Cardiac septum (tissue), 1 donor: ENCODE measurements at places on chromosomes 1 and 21.

GRCh38 chr1:219066631-219067349, 106.9 kb upstream of the LYPLAL1 start:
- no peak for DNase-seq

DNA sequence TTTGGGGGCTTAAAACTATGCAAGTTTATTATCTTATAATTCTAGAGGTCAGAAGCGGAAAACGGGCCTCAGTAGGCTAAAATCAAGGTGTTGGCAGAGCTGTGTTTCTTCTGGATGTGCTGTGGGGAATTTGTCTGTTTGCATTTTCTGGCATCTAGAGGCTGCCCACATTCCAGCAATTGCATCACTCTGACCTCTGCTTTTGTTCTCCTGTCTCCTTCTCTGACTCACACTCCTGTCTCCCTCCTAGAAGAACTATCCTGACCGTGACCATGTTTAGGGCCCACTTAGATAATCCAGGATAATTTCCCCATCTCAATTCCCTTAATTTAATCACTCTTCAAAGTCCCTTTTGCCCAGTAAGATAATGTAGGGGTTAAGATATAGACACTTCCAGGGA, 127.4 kb upstream of the DEPDC1 start:
- DNase-seq, result no peak

GRCh38 chr1:205595861-205596260, 36.0 kb downstream of the ELK4 start:
- no peak for DNase-seq

- DNase-seq, result no peak
Measured at GRCh38 chr1:236168716-236169429, 26.5 kb downstream of the GPR137B start.

GRCh38 chr1:25501235-25502058, 42.0 kb upstream of the LDLRAP1 start:
- no peak for DNase-seq

- DNase-seq, result no peak
Measured at GRCh38 chr21:36948686-36949085, 17.8 kb downstream of the HLCS start.

GRCh38 chr1:192878249-192878648, 69.4 kb downstream of the RGS2 start:
- no peak for DNase-seq

DNA sequence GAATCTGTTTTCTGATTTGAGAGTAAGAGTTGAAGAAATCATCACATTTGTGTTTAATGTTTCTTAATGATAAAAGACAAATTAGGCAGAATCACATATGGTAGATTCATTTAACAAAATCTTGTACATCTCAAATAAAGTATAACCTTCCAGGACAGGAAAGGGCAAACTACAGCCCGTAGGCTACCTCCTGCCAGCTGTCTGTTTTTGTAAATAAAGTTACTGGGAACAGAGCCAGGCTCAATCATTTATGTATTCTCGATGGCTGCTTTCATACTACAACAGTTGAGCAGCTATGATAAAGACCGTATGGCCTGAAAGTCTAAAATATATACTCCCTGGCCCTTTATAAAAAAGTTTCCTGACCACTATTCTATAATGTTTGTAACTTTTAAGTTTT, 204.1 kb downstream of the COL24A1 start:
- no peak for DNase-seq

DNA sequence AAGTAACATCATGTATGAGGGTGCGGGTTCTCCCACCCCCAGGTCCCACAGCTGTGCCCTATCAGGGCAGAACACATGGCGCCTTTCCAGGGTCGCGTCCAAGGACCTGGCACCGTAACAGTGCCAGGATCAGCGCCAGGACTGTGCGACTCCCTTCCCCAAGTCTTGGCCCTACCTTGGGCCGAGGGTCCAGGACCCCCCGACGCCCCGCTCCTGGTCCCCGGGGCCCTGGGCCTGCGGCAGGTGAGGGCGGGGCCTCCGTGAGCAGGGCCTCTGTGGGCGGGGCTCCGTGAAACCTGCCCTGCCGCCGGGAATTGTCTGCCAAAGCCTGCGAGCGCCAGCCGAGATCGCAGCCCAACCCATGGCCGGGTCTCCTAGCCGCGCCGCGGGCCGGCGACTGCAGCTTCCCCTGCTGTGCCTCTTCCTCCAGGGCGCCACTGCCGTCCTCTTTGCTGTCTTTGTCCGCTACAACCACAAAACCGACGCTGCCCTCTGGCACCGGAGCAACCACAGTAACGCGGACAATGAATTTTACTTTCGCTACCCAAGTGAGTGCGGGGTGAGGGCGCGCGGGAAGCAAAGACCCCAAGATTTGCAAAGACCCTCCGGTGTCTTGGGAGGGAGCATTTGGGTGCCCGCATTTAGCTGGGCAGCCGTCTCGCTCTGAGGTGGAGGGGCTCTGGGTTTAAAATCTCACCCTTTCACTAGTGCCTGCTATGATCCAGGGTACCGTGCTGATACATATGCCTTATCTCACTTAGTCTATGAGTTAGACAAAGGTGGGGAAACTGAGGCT, at the start of gene RHBG:
TSS of gene RHBG (plus strand) at position 323 of the 796 bp plus-strand sequence. CDS start at position 362, 39 bp downstream.
- DNase-seq, result no peak

GRCh38 chr1:21616372-21616771, 52.8 kb downstream of the RAP1GAP start:
- no peak for DNase-seq

DNA sequence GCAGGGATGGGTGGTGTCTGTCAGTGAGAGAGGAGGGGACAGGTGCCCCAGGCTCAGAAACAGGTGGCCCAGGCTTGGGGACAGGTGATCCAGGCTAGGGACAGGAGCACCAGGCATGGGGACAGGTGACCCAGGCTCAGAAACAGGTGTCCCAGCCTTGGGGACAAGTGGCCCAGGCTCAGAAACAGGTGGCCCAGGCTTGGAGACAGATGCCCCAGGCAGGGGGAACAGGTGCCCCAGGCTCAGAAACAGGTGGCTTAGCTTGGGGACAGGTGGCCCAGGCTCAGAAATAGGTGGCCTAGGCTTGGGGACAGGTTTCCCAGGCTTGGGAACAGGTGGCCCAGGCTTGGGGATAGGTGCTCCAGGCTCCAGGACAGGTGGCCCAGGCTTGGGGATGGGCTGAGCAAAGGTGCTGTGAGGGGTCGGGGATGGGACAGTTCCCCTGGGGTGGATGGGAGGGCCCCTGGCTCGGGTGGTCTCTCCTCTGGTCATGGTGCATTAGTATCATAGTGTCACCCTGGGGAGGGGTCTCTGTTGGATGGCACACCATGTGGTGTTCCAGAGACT, 87.7 kb upstream of the C1orf174 start:
- peak; percentile 55 for DNase-seq

DNA sequence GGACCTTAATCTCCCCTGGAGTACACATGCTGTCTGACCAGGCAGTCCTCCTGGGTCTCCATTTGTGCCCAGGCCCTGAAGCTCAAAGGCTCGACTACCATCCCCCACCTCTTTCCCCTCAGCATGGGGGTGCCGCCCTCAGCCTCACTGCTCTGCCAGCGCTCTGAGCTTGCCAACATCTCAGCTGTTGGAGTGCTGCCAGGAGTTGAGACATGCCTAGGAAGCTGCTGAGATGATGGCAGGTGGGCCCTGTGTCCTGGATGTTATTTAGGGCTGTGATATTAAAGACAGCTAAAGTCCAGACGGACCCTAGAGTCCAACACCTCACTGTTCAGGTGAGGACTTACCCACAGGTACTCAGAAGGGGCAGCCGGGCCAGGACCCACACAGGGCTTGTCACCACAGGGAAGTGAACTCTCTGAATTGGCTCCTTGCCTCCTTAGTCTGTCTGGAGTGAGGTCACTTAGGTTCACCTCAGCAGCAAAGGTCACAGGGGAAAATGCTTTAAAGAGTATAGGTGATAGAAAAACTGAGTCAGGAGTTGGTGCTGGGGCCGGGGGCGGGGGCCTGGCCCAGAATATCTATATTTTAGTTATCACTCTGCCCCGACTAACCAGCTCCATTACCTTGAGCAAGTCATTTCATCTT, 19.7 kb upstream of the KCNC4 start:
- DNase-seq, result no peak

- DNase-seq, result no peak
Measured at GRCh38 chr1:9143250-9143649, 14.3 kb upstream of the GPR157 start.

GRCh38 chr21:38830671-38831525, 25.2 kb downstream of the ETS2 start:
- no peak for DNase-seq

DNA sequence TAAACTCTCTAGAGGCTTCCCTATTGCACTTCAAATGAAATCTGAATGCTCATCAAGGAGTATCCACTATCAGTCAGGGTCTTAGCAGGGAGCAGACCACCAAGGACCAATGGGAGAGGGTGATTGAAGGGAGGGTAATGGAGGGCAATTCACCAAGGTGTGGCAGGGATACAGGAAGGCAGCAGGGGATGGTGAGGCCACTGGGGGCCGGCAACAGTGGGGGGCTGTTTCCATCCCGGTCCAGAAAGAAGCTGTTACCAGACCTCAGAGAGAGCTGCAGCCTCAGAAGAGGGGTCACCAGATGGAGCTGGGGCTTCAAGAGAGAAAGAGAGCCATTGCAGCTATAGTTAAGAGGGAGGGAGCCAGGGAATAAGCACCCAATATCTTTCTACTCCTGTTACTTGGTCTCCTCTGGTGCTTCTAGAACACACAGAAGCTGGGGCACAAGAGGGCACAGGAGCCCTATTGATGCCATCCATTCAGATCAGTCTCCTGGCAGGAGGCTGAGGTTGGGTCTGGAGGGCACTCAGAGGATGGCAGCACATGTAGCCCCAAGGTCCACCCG, 417.6 kb downstream of the PTPRU start:
- no peak for DNase-seq

- DNase-seq, result no peak
Measured at GRCh38 chr1:221187174-221187573, 307.9 kb downstream of the HLX start.

DNA sequence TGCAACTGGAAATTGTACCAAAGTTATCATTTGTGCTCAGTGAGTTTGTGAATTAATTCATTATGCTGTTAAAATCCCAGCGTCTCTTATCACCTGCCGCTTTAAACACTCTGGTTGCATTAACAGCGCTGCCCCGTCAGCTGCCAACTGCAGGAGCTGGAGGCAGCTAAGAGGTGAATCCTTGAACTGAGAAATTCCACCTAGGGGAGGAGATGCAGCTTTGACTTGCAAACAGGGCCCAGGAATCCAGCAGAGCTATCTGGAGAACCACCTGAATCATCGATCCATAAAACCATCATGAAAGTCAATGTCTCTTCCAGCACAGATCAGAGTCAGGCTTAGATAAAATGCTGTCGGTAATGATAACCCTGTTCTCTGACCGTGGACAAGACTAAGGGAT, 140.7 kb upstream of the PTBP2 start:
- DNase-seq, result no peak

GRCh38 chr1:6506210-6507036, 15.0 kb upstream of the PLEKHG5 start:
- DNase-seq, result peak; percentile 73

GRCh38 chr1:183027031-183027430, 3.8 kb downstream of the LAMC1 start:
- DNase-seq, result no peak

GRCh38 chr1:214698559-214698958, 95.6 kb downstream of the CENPF start:
- no peak for DNase-seq

DNA sequence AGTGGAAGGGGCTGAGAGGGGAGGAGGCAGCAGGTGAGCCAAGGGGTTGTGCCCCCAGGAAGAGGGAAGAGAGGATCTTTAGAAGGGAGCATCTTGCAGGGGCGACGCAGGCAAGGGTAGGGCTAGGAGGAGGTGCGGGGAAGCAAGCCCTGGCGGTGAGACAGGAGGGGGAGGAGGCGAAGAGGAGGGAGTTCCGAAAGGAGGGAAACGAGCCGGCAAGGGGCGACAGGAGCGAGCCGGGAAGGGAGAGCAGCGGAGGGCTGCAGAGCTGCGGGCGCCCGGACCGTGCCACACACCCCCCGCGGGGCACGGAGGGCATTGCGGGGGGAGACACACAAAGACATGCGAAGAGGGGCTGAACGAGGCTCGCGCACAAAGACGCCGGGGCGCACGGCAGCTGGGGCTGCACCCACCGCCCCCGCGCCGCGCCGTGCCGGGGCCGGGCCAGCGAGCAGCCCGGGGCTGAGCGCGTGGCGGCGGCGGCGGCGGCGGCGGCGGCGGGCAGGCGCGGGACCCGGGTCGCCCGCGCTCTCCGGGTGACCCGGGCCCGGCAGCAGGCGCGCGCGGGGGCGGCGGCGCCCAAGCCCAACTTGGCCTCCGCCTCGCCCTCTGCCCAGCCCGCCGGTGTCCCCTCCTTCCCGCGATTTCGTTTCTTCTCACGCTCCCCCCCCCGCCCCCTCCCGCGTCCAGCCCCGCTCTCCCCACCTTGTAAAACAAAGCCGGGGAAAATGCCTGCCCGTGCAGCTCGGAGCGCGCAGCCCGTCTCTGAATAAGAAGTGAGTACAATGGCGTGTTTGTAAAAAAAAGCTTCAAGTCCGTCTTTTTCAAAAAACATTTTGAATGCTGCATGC, at the start of gene KCNK2:
TSS of gene KCNK2 (plus strand) at position 206 of the 851 bp plus-strand sequence. CDS start 649 bp downstream, outside the sequence.
- no peak for DNase-seq

DNA sequence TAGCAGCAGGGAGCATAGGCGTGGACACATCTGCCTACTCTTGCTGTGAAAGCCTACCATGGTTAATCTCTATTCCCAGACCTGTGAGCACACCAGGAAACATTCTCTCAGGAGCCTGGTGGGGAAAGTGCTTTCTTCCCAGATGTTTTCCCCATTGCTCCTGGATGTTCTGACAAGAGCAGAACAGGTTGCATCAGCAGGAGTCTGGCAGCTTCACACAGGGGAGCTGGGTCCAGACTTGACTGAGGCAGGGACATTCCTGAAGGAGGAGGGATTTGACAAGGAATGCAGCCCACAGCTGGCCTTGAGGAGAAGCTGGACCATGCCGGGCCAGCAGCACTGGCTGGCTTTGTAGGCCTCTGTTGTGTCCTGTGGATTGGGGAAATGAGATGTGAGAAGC, 21.0 kb upstream of the ARTN start:
- DNase-seq, result no peak

DNA sequence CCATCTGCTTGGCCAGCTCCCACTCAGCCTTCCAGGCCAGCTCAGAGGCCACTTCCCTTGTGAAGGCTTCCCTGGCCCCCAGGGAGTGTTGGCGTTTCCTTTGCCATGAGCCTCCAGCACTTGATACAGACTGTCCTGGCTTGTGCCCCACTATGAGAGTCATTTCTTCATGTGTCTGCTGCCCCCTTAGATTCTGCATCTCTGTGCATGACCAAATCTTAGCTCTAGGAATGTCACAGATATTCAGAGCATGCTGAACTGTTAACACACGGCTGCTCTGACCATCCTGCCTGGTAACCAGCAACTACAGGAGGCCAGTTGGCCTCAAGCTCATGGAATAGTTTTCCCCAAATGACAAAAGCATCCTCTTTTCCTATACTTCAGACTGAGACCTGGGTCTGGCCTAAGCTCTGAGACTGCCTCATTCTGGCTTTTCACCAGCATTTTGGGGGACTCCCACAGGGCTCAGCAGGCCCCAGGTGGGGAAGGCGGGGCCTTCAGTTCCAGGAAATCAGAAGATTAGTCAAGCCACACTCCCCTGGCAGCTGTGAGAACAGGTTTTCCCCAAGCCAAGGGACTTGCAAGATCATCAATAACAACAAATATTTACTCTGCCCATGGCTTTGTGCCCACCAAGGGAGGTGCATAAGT, 182.6 kb upstream of the EDN2 start:
- DNase-seq, result no peak

- no peak for DNase-seq
Measured at GRCh38 chr1:12468323-12468722, 149.7 kb downstream of the DHRS3 start.

- DNase-seq, result no peak
Measured at GRCh38 chr1:90835661-90836344, 118.7 kb upstream of the BARHL2 start.
